A172 (cell line): ENCODE measurements at places on chromosomes 2 and 18.
A peak's percentile ranks its signal among the peaks of the same experiment; 100 is the strongest.

DNA sequence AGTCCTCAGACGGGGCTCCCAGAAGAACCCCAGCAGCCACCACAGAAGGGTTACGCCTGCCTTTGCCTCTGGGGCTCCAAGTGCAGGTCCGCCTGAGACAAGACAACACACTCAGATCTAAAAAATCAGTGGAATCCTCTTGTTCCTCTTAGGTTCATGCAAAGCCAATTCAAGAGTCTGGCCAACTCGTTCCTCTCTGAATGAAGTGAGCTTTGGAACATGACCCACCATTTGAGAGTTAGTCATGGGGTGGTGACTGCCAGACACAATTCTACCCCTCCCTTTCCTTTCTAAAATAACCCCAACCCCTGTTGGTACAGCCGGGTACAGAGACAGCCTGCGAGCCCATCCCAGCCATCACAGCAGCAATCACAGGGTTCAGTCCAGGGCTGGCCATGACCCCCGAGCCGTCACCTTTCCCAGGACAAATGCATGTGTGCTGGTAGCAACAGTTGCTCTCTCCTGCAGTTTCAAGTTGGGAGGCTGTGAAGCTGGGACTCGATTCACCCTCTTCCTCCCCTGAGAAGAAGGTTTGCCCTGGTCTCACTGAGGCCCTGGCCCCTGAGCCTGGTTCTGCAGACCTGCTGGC, 183.1 kb upstream of the SH3BP4 start:
- DNase-seq, result no peak

DNA sequence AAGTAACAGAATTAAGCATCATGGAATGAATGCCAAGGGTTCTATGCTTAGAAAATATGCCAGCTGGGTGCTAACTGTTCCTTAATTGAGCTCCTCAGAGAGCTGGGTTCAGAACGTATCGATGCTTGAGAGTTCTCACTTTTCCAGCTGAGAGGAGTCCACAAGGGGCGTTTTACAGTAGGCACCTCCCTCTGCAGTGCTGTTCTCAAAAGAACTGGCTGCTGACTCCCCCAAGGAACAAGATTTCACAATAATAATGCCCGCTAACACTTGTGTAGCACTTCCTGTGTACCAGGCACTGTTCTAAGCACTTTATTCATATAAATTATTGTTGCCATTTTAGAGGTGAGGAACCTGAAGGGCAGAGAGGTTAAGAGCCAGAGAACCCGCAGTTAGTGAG, 18.1 kb upstream of the TMEM237 start:
- DNase-seq, result no peak

- DNase-seq, result no peak
These were observed 163.6 kb upstream of the RBMS1 start for GRCh38 chr2:160657196-160657595.

- DNase-seq, result no peak
These were observed 222.8 kb upstream of the TMEM200C start for GRCh38 chr18:6118080-6118479.

GRCh38 chr2:157182204-157182709, 75.2 kb upstream of the GALNT5 start:
- no peak for DNase-seq

GRCh38 chr18:66226782-66227181, 377.1 kb downstream of the CDH19 start:
- no peak for DNase-seq

DNA sequence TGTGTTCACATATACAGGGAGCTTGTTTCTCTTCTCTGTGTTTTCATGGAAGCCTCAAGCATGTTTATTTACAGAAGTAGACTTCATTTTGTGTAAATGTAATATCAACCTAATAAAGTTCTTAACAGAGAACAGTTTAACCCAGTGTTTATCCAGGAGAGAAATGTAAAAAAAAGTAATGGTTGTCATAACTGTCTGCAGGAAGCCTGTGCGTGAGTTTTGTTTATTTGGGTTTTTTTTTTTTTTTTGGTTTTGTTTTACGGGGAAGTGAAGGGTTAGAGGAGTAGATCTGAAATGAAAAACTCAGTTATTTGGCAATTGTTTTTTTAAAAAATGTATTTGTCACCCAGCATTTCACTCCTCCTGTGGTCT, 124.7 kb downstream of the RAPGEF4 start:
- DNase-seq, result no peak

DNA sequence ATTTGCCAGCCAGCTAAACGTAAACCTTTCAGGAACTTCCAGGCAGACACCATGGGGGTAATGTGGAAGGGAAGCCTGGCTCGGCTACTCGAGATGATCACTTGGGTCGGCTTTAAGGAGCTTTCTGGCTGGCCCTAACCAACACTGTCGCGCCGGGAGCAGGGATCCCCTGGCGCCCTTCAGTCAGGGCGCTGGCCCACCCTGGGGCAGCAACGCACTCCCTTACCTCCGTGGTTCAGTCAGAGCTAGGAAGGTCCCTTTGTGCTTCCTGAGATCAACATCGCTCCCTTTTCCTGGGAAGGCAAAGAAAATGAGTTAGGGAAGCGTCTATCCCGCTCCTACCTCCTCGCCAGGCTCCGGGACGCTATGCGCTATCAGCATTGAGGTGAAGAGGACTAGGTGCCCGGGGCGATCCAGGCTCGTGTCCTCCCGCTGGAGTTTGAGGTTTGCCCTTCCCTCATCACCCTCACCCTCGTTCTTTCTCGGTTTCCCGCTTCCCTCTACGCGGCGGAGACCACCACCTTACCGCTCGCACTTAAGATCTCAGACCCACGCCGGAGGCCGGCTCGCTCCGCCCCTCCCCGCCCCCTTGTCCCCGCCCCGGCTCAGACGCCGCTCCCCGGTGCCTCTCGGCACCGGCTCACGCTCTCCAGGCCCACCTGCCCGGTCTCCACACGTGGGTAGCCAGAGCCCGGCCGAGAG, 449 bp upstream of the ATRAID start:
- DNase-seq, result no peak

DNA sequence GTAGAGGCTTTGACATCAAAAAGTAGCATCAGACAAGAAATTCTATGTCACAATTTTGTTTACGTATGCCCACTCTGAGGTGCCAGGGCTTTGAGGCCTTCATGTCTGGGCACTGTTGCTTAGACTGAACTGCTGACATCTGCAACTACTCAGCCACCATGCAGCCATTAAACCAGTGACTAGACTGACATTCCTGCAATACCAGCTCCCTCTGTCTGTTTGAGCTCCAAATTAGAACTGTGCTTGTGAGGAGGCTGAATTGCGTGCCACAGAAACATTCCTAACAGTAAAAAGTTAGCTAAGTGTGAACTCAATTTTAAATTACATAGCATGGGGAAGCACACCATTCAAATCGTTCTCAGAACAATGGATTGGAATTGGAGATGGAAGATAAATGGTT, 163.2 kb downstream of the INSIG2 start:
- DNase-seq, result peak; percentile 15

GRCh38 chr2:237120916-237121315, 35.2 kb downstream of the COPS8 start:
- DNase-seq, result no peak

DNA sequence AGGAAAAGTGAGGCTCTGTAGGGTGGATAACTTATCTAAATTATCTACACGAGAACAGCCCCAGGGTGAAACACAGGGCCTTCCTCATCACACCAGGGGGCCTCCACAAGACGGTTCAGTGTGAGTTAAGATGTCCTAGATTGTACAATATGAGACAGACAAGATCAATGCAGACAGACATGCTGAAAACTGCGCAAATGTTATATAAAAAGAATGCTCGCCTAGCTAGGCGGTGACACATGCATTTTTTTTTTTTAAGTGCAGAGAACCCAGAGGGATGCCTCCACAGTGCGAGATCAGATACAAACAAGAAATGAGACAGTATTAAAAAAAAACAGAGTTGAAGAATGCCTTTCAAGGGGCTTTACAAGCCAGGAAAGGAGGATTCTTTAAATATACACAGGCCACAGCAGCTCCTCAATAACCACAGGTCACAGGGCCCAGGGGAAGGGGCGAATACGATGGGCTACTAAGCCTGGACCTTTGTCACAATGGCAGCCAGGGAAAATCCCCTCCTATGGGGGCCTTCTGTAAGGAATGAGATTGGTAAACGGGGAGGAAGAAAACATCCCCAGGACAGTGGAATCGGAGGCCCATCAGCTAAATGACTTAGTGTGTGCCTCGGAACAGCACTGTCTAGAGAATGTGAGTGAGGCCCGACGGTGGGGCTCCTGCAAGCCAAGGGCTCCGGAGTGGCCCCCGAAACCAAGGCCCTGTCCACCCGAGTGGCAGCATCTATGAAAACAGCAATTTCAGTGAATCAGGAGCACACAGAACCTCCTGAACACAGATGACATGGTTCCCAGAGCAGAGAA, 48.9 kb downstream of the ADCY3 start:
- DNase-seq, result no peak

DNA sequence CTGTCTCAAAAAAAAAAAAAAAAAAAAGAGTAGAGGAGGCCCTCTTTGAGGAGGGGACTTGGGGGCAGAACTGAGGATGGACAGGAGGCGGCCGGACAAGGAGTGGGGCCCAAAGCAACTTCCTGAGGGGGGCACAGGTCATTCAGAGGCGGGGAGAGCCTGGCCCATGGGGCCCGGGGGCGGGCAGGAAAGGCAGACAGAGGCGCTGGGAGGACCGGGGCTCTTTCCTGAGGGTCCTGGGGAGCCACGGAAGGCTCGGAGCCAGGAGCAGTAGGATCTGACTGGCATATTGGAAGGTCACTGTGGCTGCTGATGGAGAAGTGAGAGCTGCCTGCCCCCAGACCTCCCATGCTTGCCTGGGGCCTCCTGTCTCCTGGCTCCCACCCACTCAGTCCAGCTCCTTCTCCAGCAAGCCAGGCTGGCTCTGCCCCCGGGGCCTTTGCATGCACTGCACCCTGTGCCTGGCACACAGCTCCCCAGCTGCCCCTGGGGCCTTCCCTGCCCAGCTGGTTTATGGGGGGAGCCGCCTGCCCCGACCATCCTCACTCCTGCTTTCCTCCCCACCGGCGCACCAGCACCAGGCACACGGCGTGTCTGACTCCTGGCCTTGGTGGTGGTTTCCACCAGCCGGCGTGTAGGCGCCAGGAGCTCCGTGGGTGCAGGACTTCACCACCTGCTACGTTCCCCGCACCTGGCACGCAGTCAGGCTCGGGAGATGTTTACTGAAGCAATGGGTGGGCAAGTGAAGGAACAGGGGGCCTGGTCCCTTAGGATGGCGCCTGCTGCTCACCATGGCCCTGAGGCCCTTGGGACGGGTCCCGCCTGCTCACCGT, 5.6 kb downstream of the ESPNL start:
- DNase-seq, result no peak

DNA sequence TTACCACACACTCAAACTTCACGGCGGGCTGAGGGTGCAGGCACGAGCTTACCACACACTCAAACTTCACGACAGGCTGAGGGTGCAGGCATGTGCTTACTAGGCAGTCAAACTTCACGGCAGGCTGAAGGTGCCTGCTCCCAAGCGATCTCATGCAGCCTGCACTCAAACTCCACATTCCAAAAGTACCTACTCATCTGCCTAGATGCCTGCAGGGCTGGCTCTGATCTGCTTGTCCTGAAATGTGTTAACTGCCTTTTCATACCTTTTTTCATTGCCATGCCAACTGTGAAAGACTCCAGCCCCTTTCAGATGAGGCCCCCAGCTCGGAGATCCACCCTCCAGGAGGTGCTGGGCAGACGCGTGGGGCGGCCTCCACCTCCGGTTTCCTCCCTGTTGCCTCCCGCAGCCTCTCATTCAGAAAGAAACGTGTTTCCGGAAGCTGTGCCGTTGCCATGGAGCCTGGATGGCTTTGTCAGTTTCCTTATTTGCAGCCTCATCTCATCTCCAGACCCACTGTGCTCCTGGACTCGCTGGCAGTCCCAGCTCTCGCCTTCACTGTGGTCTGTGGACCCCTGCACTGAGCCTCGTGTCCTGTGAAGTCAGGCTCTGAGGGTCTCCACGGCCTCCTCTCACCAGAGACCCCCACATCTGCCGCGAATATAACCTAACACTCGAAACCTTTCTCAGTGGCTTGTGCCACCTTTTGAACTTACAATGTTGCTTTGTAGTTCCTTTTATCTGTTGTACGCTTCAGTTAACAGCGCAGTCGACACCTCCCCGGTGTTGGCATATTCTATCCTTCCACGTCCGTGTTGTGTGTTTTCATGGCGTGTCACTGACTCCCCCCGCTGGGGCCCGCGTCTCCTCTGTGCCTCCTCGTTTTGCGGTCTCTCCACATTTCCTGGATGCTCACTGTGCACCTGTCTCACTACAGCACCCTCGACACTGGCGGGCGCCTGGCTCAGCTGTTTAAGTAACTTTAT, 106.1 kb upstream of the ALKAL2 start:
- peak; percentile 80 for DNase-seq

- no peak for DNase-seq
These were observed 457.2 kb upstream of the MEX3C start for GRCh38 chr18:51654488-51655326.

DNA sequence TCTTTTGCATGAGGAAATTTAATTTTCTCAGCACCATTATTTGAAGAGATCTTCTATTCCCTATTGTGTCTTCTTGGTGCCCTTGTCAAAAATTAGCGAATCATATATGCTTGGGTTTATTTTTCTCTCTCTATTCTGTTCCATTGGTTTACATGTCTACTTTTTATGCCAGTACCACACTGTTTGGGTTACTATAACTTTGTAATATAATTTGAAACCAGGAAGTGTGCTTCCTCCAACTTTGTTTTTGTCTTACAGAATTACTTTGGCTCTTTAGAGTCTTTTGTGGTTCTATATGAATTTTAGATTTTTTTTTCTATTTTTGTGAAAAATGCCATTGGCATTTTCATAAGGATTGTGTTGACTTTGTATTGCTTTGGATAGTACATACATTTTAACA, 17.6 kb downstream of the ALMS1 start:
- DNase-seq, result no peak

- DNase-seq, result no peak
These were observed 175.3 kb downstream of the RPIA start for GRCh38 chr2:88866756-88867155.

DNA sequence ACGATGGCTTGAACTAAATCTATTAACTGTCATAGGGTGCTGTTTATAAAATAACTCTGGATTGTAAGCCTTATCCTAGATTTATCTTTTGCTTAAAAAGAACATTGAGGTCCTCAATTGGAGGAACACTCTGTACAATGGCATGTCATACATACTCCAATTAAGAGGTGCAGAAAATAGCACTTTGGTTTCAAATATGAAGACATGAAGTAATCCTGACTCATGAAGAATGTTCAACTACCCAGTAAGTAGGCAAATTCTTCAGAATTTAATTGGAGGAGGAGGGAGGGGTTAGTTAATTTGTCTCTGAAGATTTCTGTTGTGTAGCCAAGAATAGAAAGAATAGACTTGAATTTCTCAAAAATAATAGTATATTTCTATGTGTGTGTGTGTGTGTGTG, 36.1 kb downstream of the DCC start:
- no peak for DNase-seq
